ENCODE measurements at places on chromosomes 1 and 21.

DNA sequence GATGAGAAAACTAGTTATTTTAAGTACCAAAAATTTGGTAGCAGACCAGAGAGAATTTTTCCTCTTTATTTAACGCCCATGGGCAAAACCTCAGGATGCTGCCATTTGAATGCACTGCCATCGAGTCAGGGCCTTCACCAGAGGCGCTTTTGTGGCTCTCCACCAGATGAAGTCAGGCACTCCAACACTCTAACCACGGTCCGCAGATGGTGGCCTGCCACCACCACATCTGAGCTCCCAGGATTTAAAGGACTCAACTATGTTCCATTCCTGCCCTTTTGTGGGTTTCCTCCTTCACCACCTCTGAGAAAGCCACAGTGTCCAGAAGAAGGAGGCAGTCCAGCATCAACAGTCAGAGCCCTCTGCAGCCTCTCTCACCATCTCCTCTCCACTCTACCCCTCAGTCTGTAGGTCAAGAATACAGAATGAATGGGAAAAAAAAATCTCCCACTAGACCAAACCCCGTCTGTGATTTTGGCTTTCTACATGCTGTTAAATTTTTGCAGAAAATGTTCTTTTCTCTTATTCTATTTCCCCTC is 647.4 kb downstream of the USP25 start:
- DNase-seq = no peak

- no peak for DNase-seq
Measured at GRCh38 chr21:15104470-15104869, 39.7 kb upstream of the NRIP1 start.

- DNase-seq = no peak
Measured at GRCh38 chr1:18009055-18009454, 98.5 kb upstream of the IGSF21 start.

DNA sequence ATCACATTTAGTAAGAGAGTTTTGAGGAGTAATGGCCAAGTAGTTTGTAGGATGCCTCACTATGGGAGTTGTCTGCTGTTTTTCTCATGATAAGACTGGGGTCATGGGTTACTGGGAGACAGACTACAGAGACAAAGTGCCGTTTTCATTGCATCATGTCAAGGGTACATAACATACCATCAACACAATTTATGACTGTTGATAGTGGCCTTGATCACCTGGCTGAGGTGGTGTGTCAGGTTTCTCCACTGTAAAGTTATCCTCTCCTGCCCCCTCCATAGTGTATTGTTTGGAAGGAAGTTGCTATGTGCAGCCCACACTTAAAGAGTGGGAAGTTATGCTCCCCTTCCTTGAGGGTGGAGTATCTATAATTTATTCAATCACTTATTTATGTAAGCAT is 263.5 kb upstream of the POU3F1 start:
- no peak for DNase-seq

DNA sequence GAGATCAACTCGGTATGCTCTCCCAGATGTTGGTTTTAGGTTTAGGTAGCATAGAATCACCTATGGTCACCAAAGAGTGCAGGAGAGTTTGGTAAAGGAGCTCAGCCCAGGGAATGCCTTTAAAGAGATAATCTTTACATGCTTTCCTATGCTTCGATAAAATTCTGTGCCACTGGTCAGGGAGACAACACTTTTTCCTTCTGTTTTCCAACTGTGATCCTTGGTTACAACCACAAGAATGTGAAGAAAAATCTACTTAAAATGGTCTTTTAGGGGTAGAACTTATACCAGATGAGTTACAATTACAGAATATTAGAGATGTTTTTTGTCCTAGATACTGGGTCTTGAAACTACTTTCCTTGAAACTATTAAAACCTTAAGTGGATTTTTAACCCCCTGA is 895.6 kb downstream of the TTLL7 start:
- no peak for DNase-seq

DNA sequence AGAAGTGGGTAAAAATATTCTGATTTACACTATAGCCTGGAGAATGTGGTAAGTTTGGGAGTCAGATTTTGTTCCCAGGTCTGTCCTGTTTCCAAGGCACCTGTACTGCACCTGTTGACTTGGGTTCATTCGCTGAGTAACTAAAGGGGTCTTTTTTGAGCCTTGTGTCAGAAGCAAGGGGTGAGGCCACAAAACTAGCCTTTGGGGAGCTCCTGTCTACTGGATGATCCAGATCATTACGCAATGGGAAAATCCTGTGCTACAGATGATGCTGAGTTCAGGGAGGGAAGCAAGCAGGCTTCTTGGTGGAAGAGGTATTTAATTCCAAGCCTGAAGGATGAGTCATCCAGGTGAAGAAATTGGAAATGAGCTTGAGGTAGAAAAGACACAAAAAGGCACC is 424.0 kb downstream of the MATN1 start:
- DNase-seq = no peak

DNA sequence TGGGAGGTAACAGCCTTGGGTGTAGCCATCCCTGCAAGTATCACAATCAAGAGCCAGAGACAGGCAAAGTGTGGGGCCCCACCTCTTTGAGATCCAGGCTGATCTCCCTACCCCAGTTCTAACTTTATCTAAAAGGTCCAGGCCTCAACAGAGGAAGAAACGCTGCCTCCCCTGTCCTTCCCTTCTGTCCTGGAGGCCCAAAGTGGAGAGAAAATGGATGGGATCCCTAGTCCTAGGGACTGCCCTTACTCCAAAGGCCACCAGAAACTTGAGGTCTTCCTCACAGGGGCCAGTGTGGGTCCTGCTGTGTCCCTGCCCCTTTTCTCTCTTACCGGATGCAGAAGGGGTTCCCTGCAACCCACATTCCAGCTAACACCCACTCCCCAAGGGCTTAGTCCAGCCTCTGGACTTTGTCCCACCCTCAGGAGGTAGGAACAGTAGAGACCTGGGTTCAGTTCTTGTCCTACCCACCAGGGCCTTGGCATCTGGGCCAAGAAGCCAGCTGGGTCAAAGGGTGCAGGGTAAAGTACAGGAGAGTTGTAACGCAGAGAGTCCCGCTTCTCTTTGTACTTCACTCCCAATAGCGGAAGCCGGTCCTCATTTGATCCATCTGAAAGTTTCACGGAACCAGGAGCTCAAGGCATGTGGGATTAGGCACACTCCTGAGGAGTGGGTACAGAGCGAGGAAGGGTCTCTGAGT is 1.9 kb downstream of the HDGF start:
- no peak for DNase-seq

GRCh38 chr1:11238311-11238710 is 24.0 kb downstream of the MTOR start:
- no peak for DNase-seq

DNA sequence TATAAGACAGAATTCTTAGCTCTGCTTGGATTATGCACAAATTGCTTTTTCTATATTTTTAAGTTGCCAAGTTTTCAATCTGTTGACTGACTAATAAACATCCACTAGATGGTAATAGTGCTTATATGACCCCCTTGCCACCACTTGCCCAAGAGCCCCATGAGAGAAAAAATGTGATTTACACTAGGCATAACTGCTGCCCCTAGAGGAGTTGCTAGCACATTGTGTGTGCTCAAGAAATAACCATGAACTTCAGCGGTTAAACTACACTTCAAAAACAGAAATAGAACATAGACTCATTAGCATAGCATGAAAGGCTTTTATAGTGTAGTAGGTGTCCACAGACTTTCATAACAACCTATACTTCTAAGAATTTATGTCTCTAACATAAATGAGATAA is 61.4 kb downstream of the BRINP3 start:
- no peak for DNase-seq

DNA sequence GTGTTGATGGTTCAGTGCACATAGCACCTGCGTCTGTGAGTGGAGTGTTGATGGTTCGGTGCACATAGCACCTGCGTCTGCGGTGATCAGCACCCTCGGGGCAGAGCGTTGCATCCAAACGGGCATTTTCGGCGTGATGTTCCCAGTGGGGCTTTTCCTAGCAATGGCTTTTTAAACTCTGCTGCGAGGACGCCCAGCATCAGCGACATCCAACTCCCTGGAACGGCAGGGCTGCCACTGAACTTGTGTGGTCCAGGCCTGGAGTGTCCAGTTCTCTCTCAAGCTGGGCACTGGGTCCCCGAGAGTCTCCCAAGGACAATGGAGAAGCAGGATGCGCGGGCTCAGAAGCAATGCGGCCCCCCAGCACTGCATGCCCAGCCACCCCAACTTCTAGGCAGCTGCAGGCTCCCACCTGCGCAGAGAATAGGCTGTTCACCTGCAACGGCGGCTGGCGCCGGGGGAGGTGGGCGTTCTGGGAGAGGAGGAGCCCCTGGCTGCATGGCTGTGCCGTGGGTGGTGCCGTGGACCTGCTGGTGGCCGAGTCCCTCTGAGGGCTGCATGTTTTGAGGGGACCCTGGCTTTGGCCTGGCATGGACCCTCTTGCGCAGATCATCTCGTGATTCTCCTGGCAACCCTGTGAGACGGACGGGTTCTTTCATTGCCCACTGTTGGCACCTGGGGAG is 10.1 kb upstream of the C1orf174 start:
- peak; percentile 12 for DNase-seq

DNA sequence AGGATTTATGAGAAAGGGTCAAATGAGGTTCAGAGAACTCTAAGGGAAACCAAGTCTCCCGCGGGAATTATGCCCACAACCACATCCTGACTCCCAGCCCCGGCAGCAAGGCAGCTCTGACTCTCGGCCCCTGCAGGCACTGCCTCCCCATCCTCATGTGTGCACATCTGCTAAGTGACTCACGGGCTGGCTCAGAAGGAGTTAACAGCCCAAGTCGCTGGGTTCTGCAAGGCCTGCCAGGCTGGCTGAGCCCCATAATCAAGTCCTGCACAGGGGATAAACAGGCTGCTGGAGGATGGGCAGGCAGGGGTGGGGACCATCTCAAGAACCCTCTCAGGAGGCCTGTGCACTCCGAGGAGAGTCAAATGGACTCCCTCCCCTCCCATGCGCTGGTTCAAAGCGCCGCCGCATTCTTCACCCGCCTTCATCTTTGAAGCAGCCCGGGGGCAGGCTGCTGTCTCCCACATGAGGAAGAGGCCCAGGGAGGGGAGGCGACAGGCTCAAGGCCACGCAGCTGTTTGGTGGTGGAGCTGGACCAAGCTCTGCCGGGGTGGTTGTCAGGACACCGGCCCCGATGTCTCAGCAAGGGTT is 344.3 kb downstream of the MATN1 start:
- DNase-seq = no peak

GRCh38 chr21:45078877-45079281 is 4.5 kb downstream of the ADARB1 start:
- no peak for DNase-seq

All from NCI-H187 treated with DMSO at 0.1 percent for 48 hours (cell line).